ENCODE measurements at places on chromosomes 3 and 15.

DNA sequence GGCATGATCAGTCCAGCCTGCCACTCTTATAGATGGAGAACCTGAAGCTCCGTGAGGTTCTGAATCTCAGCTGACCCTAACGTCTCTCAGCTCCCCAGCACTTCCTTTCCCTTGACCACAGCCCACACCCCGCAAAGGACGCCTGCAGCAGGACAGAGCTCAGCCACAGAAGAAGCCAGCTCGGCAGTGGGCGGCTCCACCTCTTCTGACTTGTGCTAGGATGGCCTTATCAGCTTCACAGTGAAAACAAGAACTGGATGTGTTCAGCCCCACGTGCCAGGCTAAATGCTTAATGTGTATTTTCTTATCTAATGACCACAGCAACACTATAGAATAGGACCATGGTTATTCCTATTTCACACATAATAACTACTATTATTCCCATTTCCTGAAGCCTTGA, 127.6 kb downstream of the ARNT2 start:
- DNase-seq = no peak

DNA sequence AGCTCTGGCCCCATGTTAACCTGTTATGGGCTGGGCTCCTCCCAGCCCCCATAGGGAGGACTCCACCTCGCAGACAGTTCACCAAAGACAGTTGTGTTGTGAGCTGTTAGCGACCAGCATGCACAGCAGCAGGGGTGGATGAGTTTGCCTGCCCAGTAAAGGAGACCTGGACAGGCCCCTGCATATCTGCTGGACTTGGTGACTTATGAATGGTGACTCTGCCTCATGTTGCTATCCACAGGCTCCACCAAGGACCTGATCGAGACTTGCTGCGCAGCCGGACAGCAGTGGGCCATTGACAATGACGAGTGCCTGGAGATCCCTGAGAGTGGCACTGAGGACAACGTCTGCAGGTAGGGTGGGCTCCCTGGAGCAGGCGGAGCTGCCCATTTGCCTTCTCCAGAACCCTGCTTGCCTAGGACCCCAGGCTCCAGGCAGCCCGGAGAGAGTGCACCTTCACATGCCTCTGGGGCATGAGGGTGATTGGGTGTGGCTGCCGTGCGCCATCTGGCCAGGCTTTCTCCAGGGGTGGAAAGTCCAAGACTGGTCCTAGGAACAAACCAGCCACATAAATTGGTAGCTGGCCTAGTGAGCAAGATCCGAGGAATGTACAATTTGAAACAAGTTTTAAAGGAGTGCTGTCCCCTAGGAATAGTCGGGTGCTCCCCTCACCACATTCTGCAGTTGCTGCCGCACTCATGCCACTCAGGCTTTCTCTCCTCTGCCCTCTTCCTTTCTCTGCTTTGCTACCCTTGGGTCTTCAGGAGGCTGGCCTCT, 59.1 kb downstream of the FBLN2 start:
- no peak for DNase-seq

GRCh38 chr15:101477851-101478362, 11.6 kb downstream of the PCSK6 start:
- no peak for DNase-seq

DNA sequence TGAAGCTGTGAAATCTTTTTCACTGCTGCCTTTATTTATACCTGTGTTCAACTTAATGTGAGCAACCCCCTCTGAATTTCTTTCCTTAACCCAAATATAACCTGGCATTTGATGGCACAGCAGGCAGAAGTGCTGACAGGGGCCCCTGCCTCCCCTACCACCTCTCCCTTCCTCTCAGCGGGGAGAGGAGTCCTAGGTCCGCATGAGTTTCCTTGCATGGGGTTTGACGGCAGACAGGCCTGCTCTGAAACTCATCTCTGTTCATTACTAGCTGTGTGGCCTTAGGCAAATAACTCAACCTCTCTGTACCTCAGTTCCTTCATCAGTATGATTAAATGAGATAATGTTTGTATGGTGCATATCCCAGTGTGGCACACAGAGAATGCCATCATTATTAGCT, 79.7 kb downstream of the SEC22A start:
- DNase-seq = no peak

- DNase-seq = peak; percentile 78
These were observed 27.2 kb upstream of the TNFSF10 start for GRCh38 chr3:172550347-172550943.

DNA sequence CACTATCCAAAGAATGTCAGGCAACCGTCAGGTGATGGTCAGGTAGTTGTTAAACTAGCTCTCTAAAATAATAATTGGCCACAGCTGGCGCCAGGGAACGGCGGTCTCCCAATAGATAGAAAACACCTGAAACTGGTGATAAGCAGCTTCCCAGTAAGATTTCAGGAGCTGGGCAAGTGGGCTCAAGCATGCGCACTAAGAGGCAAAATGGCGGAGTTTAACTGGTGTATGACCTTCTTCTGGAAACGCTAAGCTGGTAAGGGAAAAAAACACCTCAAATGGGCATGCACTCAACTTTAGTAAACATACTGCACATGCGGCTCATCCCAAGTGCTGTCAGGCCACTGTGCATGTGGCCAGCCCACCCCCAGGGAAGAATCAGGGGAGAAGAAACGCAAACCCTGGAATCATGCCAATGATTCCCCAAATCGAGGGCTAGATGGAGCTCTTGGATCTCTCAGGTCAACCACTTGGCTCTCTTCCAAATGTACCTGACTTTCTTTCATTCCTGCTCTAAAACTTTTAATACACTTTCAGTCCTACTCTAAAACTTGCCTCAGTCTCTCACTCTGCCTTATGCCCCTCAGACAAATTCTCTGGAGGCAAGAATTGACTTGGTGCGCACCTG, 195.0 kb downstream of the ZNF621 start:
- no peak for DNase-seq

DNA sequence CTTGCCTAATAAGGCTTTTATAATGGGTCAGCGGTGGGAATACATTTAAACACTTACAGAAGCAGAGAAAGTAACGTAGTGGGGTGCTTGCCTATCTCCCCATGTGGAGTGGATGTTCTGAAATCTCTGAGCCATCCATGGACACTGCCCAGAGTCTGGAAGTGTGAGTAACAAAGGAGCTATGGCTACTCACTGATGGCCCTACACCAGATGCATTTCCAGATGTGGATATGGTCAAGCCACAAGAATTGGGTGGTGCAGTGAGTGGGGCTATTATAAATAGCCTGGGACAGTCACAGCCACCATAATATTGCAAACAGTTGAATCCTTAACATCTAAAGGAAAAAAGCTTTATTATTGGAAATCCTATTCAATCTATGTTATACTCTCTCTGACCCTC, 96.6 kb downstream of the CGNL1 start:
- no peak for DNase-seq

DNA sequence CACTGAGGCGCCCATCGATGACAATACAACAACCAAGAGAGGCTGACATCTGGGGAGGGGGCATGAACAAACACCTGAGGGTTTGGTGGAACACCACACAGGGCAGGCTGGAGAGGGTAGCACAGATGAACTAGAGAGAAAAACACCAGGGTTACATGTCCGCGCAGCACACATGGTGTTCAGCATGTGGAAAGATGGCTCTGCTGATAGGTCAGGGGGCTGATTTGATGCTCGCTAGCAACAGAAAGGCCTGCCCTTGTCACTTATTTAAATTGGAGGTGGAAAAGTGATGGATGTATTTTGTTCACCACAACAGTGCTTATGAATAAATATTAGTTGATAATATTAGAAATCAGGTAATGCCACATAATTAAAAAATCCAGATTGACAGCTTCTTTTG, 67.5 kb downstream of the FRMD4B start:
- DNase-seq = no peak

- DNase-seq = no peak
These were observed 416.9 kb downstream of the FOXP1 start for GRCh38 chr3:71166339-71167240.

- no peak for DNase-seq
These were observed 117.3 kb upstream of the LYSMD4 start for GRCh38 chr15:99850517-99850916.

GRCh38 chr3:12750223-12750622, 8.8 kb downstream of the TMEM40 start:
- DNase-seq = no peak

- DNase-seq = no peak
These were observed 7.3 kb upstream of the MCCC1 start for GRCh38 chr3:183106635-183107034.

GRCh38 chr3:30943206-30943605, 48.7 kb upstream of the GADL1 start:
- no peak for DNase-seq

DNA sequence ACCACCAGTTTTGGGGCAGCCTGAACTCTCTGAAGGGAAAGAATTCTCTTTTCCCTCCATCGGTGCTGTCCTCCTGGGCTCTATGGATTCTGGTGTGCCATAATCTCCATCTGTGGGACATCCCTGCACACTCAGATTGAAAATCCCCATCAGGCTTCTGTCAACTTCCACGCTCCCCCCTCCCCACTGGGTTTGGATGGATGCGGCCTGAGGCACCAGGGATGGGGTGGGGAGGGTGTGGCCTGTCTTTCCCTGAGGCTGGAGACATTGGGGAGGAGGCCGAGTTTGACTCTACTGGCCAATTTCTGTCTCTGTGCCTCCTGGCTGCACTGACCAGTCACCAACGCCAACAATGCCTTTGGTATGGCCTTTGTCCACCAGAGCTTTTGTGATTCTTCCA, 16.3 kb upstream of the FBLN2 start:
- no peak for DNase-seq

DNA sequence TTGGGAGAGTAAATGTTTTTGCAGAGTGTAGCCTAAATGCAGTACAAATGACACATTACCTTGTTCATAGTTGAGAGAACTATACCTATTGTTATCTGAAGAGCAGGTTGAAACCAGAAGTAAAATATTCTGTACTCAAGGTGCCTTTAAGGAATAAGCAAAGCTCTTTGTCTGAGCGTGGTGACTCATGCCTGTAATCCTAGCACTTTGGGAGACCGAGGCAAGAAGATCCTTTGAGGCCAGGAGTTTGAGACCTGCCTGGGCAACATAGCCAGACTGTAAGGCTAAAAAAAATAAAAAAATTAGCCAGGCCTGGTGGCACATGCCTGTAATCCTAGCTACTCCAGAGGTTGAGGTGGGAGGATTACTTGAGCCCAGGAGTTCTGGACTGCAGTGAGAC, 2.2 kb upstream of the RNF13 start:
- DNase-seq = no peak

GRCh38 chr3:13951184-13951583, 71.3 kb upstream of the WNT7A start:
- DNase-seq = no peak

GRCh38 chr3:159971311-159971710, 17.3 kb upstream of the IL12A start:
- DNase-seq = no peak

DNA sequence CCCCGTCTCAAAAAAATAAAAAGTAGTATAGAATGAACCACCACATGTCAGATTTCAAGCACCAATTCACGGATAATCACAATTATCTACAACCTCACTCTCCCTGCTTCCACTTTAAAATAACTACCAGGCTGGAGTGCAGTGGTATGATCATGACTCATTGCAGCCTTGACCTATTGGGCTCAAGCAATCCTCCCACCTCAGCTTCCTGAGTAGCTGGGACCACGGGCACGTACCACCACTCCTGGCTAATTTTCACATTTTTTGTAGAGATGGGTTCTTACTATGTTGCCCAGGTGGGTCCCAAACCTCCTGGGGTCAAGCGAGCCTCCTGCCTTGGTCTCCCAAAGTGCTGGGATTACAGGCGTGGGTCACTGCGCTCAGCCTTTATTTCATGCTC, 38.1 kb upstream of the LDHAL6B start:
- no peak for DNase-seq

All from activated CD4-positive, alpha-beta T cell treated with anti-CD3 and anti-CD28 coated beads for 4 hours (primary cell).